ENCODE measurements at places on chromosomes 5 and 9.

DNA sequence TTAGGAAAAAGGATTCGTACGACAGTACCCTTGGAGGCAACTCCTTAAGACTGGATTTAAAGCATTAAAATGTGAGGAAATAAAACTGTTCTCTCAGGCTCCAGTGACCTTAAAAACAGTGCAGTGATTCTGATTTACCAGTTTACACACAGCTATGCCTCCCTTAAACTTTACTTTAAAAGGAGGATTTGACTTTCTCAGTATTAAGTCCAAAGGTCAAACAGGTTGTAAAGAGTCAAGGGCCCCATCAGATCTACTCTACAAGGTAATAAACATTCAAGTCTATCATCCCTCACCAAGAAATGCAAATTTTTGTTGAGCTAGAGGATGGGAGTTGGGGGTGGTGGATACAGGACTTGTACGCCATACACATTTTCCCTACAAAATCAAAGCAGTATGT lies 75.2 kb downstream of the ELAVL2 start:
- DNase-seq = no peak

- no peak for DNase-seq
These were observed 231.7 kb downstream of the CTNND2 start for GRCh38 chr5:11672385-11673085.

- no peak for DNase-seq
These were observed 66.4 kb upstream of the SUSD1 start for GRCh38 chr9:112241491-112241890.

DNA sequence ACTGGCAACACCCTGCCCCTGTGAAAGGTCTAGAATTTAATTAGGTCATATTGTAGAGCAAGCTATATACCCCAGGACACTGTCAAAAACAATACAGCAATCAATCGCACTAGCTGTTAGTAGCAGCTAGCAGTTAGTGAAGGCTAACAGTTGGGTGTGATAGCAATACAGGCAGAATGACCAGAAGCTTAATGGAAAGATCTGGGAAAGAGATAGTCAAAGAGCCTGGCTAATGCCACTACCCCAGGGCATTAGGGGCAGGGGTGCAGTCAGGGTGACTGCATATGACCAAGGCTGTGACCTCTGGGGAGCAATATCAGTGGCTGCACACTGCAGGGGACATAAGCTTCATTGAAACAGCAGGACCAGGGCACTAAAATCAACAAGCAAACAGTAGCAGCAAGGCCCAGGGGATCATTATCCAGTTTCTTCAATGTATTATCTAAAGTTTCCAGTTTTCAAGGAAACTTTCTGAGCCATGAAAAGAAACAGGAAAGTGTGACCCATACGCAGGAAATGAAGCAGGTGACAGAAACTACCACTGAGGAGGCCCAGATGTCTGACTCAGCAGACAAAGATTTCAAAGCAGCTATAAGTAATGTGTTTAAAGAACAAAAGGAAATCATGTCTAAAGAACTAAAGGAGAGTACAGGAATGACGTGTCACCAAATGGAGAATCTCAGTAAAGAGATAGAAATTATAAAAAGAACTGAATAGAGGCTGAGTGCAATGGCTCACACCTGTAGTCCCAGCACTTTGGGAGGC lies 82.4 kb downstream of the ZNF354C start:
- no peak for DNase-seq

- no peak for DNase-seq
These were observed 54.8 kb downstream of the HRH2 start for GRCh38 chr5:175712681-175713085.

GRCh38 chr9:107992271-107992670 lies 502.7 kb upstream of the KLF4 start:
- no peak for DNase-seq

GRCh38 chr9:14515571-14516198 lies 177.5 kb downstream of the ZDHHC21 start:
- peak; percentile 98 for DNase-seq

GRCh38 chr5:26427281-26427680 lies 611.1 kb downstream of the CDH9 start:
- DNase-seq = no peak

GRCh38 chr5:150317048-150318003 lies 14.6 kb upstream of the ARSI start:
- DNase-seq = no peak

Measured in NCI-H1092 (cell line).